ENCODE measurements at places on chromosomes 5 and 9.

DNA sequence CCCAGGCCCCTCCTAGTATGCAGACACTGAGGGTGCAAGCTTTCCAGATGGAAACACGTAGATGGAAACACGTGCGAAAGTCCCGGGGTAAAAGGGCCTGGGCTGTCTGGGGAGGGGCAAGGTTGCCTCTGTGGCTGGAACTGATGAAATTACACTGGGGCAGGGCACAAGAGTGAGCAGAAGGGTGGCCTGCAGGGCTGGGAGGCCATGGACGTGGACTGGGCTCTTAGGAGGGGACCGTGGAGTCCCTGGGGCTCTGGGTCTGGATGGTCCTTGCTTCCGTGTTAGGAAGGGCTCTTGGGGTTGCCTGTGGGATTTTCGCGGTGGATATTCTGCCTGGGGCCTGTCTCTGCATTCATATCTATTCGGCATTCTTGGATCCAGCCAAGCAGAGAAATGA lies 63.3 kb downstream of the IRX1 start:
- no peak for DNase-seq

DNA sequence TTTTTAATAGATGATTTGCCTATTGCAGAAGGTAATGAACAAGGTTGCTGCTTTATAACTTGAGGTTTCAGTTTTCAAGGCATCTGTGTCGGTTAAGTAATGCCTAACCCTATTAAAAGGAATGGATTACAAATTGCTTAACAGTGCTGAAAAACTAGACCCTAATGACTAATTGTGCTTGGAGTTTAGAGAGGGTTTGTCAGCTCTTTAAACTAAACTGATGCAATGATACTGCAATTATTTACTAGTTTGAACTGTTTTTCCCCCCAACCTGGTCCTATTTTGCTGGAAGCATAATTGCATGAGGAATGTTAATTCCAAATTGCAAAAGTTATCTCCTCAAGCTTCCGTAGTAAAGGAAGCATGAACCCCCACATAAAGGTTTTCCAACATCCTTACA lies 39.3 kb upstream of the TLX3 start:
- DNase-seq = no peak

DNA sequence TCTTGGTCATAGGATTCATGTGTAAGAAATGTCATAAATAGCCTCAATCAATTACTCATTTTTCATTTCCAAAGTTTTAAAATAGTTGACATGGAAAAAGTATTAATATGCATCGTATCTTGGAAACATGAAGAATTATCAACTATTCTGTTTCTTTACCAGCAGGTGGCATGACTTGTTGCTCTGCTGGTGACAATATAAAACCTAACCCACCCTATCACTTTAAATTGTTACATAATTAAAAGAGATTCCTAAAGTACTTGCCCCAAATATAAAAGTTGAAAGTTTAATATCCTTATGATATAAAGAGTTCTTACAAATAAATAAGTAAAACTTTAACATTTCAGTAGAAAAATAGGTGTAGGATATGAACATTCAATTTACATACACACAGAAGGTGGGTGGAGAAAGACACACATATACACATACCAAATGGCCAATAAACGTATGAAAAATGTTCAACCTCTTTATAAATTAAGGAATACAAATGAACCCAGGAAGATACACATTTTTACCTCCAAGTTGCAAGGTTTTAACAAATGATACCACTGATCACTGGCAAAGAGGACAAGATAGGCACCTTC lies 30.6 kb downstream of the MAP1B start:
- no peak for DNase-seq

DNA sequence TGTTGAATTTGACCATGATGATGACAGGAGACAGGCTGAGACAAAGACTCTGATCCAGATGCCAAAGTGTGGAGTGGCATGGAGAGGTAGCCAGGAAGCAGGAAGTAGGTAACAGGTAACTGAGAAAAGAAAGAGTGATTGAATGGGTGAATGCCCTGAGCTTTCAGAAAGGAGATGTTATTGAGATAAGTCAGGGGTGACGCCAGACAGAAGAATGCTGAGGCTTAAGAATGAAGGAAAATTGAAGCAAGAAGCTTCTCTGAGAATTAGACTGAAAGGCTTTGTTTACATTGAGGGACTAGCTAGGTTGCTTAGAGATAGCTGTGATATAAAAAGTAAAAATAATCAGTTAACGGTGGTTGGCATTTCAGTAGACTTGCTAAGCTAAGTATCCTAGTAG lies 165.7 kb downstream of the PSAT1 start:
- DNase-seq = no peak

DNA sequence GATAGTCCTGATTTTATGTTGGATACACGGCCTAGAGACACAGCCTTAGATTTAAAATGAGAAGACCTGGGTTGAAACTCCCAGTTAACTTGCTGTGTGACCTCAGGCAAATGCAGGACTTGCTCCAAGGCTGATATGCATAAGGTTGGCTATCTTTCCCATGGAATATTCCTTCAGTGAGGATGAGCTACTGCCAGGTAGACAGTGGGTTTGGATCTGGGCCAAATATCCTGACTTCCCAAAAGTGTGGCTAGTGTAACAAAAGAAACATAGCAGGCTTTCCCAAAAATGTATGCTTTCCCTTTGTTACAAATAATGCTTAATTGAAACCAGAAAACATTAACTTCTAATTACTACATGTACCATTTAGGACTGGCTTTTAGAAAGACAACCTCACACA lies 697 bp upstream of the XPA start:
- DNase-seq = no peak

All from stimulated activated CD4-positive, alpha-beta T cell treated with anti-CD3 and anti-CD28 coated beads, Interleukin-1b, Interleukin-23, amount 100 ng/mL, for 1 hour (primary cell).